ENCODE measurements at places on chromosomes 1 and 21. TPM values are rescaled to one million over a fixed set of nuclear protein-coding genes. Genes with fewer than 3 reads are reported as not detected.

The FHAD1 gene
- 0.75 TPM for total RNA-seq

The KRTAP21-2 gene
- total RNA-seq: not detected

The CFHR1 gene
- total RNA-seq: not detected

The KCNJ9 gene
- total RNA-seq: not detected

The FAM3B gene
- total RNA-seq: 2.4 TPM

The RHD gene
- total RNA-seq: not detected

The FOXO6 gene
- not detected for total RNA-seq

GRCh38 chr1:215637041-215637573, 70.0 kb downstream of the KCTD3 start:
- peak; percentile 23 for DNase-seq

GRCh38 chr1:115331558-115332331, 6.3 kb downstream of the NGF start:
- DNase-seq: no peak

DNA sequence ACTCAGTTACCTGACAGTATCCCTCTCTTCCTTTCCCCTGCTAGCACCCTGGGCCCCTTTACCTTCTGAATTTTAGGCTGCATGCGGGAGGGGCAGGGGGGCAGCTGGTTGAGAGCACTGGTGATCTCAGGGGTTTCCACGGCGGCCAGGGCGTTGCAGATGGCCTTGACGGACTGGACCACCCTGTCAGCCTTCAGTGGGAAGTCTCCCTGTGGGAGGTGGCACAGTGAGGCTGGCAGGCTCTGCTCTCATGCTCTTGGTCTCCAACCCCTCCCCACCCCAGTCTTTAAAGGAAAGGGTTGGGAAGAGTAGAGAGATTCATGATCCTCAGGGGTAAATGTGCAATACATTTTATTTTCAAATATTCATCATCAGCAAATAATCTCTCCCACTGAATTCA, 36.9 kb downstream of the PIK3C2B start:
- DNase-seq: no peak

GRCh38 chr21:21713651-21714180, 715.5 kb downstream of the NCAM2 start:
- DNase-seq: no peak

DNA sequence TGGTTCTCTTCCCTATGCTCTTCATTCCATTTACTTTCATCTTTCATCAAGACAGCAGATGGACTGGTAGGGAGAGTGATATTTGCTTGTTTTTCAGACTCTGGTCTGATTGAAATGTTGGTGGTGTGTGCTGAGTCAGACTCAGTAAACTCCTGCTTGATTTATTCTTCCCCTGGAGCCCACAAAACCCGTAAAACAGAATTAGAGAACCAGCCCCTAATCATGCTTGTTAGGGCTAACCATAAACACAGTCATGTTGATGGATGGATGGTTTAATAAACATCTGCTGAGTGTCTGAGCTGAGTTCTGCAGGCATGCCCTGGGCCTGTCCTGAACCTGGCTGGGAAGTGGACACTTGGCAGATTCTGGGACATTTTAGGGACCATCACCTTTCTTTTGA, 24.8 kb downstream of the NOS1AP start:
- no peak for DNase-seq

GRCh38 chr1:91650764-91651163, 150.1 kb downstream of the CDC7 start:
- peak; percentile 48 for DNase-seq

DNA sequence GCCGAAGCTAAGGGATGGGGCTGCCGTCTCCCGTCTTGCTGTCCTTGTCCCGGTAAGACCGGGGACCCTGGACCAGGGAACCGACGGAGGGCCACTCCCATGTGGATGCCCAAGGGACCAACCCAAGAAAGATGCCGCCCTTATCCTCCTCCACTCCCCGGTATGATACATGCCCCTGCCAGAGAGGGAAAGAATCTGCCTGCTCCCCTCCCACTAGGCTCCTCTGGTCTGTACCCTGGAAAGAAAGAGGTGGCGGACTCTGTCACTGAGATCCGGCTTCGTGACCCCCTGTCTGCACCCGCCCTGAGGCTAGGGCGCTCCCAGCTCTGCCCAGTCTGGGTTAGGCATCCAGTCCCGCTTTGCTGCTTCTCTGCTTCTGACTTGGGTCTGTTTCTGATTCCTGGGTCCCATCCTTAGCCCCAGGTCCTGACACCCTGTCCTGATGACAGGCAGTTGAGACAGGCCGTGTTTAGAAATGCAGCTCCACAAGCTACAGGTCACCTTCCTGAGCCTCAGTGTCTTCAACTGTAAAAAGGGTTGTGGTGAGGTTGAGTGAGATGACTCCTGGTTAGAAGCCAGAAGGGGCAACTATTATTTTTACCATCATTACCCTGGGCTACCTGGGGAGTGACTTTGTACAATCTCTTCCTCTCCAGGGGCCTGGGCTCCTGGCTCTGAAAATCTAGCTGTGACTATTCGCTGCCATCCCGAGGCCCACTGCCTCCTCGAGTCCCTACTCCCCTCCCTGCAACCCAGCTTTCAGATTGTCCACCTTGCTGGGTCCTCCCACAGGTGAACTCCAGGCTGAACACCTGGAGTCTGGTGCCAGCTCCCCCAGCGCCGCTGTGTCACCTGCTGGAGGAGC, 3.7 kb downstream of the MATN1 start:
- no peak for DNase-seq

DNA sequence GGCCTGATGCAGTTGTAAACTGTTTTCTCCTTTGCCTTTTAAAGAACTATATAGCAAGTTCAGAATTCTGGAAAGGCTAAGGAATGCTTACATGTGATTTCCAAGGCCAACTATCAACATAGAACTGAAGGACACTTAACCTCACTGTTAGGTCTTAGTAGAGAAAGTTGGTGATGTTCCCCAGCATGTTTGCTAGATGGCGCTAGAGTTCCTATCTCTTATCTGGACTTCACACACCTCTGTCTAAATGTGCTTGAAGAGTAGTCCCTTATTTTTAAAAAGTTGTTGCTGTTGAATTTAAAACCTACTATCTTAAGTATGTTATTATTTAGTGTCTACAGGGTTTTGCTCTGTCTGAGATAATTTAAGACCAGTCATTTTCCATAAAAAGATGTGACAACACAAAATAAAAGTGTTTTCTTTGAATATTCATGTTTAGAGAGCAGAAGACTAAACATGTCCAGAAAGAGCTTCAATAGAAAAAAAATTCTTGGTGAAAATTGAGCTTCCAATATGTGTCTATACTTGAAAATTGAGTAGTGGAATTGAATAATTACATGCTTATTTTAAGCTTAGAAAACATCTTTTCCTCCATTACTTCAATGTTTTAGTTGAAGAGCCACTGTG, 237.3 kb downstream of the S1PR1 start:
- no peak for DNase-seq

DNA sequence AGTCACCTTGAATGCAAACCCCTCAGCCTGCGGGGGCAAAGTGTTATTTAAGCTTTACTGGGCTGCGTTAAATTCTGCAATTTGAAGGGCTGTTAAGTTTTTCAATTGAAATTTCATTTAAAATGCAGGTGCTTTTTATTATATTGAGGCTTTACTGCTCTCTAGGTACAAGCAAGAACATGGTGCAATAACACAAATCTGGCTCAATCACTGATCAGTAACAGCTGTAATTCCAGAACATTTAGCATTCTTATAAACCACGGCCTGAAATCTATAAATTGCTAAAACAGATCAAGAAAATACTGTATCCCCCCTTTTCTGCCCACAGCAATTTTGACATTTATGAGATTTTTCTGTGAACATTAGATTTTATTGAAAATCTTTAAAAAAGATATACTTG, 322.8 kb downstream of the KCTD3 start:
- no peak for DNase-seq

All from transverse colon (tissue), 4 donors.